ENCODE measurements at places on chromosomes 6 and 20.

- DNase-seq: no peak
These were observed 30.6 kb downstream of the SNAP25 start for GRCh38 chr20:10249048-10249770.

GRCh38 chr6:17863901-17864754 lies 123.3 kb downstream of the KIF13A start:
- DNase-seq: peak; percentile 59

DNA sequence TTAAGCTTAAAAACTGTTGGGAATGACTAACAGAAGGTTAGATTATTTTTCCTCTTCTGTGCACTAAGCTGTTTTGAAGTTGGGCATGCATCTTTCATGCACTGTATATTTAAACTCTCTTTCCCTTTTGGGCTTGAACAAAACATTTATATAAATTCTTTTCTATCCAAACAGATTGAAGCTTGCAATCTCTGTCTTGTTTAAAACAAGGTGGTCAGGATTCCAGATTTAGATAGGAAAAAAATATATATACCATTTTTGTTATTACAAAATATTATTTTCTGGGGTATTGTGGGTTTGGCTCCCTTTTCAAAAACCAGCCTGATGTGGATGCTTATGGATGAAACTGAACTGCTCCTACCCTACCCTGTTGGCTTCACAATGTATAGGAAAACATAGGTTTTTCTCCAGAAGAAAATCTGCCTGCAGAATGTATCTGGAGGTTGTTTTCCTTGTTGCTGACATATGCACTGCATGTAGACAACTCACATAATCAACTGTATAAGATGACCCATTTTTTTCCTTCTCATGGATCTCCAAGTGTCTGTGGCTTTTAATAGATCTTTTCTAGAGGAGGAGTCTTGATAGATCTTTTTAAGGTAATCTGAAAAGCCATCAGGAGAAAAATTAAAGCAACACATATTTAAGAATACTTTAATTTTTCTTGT lies 146.3 kb downstream of the PRL start:
- no peak for DNase-seq

GRCh38 chr20:61939691-61940360 lies 125.9 kb downstream of the TAF4 start:
- no peak for DNase-seq

- DNase-seq: no peak
These were observed 142.3 kb downstream of the UNC5CL start for GRCh38 chr6:40896696-40897095.

- no peak for DNase-seq
These were observed 106.5 kb downstream of the CDH26 start for GRCh38 chr20:60064554-60065196.

DNA sequence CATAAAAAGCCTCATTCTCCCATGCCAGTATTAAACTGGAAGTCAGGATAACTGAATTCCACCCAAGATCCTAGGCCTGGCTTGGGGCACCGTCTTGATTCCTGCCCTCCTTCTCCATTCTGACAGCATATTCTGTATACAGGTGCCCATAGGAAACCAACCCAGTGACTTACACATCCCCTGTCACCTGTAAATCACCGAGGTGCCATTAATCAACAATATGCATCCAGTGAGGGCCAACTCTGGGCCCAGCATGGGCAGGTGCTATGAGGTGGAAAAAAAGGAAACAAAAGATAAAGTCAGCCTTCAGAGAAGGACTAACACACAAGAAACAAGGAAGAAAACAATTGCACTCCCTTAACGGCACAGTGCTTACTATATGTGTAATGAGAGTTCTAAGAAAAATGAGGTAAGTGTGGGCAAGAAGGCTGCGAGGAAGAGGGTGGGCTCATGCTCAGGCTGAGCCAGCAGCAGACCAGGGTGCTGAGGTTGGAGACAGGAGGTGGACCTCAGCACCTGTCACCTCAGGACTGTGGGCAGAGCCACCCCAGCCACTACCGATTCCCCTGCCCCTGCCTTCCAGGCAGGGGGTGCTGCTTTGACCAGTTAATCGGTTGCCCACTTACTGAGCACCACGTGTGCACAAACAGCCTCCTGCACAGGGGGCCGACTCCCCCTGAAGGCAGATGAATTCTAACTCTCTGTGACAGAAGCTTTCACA lies 105.9 kb downstream of the TRERF1 start:
- no peak for DNase-seq

- no peak for DNase-seq
These were observed 170.1 kb downstream of the KIF6 start for GRCh38 chr6:39555136-39555535.

DNA sequence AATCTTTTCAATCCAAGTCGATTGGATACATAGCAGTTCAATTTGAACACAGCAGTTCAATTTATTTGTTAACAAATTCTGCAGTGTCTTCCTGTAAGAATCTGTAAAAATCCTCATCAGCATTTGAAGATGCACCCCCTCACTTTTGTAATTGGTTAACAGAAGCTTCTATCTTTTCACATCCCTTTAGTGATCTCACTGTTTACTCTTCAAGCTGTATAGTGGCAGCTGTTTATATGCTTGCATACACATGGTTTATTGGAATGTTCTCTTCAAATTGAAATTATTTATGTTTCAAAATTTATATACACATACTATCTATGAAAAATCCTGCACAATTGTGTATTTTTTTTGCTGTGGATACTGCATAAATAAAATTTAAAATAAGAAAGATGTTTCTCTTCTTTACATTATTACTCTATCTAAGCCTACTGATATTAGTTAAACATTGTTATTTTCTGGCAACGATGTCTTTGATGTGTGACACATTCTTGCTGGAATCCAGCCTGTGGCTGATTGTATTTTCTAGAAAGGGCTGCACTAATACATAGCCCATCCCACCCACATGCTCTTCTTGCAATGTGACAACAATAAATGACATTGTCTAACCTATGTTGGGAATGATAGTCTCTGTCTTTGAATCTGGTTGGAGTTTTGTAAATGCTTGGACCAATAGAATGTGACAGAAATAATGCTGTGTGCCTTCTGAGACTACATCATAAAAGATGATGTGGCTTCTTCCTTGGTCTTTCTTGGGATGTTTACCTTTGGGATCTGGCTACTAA lies 573.0 kb downstream of the CD109 start:
- DNase-seq: no peak

DNA sequence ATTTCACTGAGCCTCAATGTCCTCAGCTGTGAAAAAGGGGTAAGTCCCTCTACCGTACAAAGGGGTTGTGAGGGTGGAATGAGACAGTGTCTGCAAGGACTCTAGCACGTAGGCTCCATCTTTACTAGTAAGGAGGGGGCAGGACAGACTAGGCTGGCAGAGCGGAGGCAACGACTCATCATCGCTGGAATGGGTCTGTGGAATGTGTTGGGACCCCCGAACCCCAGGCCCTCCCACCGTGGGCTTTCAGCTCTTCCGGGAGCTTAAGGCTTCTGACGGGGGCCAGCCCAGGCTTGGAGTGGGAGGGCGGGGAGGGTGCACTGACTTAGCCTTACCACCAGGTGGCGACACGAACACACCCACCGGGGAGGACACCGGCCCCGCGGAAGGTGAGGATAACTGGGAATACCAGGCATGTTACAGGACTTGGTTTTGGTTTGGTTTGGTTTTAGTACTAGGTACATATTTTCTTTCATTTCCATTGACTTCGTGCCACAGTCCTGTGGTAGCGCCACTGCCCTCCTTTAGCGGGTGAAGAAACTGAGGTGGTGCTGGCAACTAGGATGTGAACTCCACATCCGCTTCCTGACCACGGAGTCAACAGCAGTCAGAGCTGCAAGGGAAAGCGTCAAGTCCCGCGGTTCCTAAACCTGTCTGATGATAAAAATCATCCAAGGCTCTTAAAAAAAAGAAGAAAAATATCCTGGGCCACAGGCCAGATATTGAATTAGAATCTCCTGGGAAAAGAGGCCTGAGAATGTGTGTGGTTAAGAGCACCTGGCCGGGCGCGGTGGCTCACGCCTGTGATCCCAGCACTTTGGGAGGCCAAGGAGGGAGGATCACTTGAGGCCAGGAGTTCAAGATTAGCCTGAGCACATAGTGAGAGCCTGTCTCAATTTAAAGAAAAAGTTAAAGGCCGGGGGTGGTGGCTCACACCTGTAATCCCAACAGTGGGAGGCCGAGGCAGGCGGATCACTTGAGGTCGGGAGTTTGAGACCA lies 10.3 kb upstream of the TULP1 start:
- peak; percentile 39 for DNase-seq

- DNase-seq: no peak
These were observed 568 bp downstream of the CCDC170 start for GRCh38 chr6:151494235-151494935.

GRCh38 chr6:42777126-42777822 lies 4.6 kb upstream of the BICRAL start:
- DNase-seq: no peak

GRCh38 chr6:117629119-117629660 lies 26.9 kb upstream of the GOPC start:
- DNase-seq: no peak
